Activated CD8-positive, alpha-beta memory T cell treated with anti-CD3 and anti-CD28 coated beads, Interleukin-2, amount 50 U/mL, for 4 hours (primary cell): ENCODE measurements at places on chromosomes 7 and 10.
A peak's percentile ranks its signal among the peaks of the same experiment; 100 is the strongest.

DNA sequence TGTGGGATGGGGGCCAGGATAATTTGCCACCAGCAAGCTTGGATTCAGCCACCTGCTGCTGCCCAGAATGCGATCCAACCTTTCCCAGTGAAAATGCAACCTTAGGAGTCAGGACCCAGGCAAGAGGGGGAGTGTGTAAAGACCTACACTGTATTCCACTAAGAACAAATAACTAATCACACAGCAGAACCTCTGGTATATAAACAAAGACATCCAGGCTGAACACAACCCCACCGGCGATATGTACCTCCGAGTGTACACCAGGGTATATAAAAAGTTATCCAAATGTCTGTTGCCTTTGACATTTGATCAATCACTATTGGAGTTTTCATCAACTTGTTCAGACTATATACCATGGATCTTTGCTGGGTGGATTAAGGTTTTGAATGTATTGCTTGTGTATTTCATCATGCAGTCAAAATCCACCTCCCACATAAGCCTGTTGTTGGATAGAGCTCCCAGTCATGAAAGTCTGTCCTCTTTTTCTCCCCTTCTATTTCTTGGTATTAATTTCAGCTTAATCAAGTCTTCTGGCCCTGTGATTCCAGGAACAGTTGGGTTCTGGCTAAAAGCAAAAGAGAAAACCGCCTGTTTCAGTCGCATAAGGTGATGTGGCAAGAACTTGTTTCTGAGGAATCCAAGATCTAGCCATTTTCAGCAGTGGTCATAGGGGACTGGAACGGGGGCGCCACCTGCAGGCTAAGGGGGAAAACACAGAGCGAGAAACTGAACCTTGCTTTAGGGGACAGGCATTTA, 290.7 kb downstream of the CCDC3 start:
- DNase-seq, result peak; percentile 76

DNA sequence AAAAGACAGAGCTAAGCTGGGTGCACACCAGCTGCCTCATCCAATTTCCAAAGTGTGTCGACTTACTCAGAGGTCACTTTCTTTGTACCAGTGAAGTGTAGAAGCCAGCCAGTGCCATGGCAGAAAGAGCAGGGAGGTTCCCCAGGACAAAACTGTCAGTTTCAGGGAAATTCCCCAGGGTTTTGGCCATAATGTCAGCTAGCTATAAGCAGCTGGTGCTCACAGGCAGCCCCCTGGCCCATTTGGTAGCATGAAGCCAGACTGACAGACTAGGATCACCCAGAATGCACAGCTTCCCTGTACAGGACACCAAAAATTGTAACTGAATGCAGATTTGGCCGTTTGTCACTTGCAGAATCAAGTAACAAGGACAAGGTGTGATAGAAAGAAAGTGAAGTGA, 28.6 kb downstream of the MRPL32 start:
- no peak for DNase-seq

DNA sequence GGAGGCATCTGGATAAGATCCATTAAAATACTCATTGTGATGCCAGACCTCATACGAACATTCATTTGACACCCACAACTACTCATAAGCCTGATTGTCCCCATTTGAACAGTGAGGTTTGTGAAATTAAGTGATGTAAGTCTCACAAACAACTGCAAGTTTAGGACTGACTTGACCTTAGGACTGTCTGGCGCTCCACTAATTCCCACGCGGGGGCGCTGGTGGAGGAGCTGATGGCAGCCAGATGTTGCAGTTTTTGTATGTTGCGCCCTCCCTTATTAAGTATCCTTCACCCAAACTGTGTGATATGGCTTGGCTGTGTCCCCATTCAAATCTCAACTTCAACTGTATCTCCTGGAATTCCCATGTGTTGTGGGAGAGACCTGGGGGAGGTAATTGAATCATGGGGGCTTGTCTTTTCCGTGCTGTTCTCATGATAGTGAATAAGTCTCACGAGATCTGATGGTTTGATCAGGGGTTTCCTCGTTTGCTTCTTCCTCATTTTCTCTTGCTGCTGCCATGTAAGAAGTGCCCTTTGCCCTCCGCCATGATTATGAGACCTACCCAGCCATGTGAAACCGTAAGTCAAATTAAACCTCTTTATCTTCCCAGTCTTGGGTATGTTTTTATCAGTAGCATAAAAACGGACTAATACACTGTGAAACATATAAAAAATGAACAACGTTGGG, 20.3 kb upstream of the TIAL1 start:
- DNase-seq, result no peak

GRCh38 chr10:71666639-71667386, 52.8 kb downstream of the C10orf105 start:
- DNase-seq, result no peak

GRCh38 chr7:46767071-46767470, 814.8 kb downstream of the TNS3 start:
- DNase-seq, result no peak

DNA sequence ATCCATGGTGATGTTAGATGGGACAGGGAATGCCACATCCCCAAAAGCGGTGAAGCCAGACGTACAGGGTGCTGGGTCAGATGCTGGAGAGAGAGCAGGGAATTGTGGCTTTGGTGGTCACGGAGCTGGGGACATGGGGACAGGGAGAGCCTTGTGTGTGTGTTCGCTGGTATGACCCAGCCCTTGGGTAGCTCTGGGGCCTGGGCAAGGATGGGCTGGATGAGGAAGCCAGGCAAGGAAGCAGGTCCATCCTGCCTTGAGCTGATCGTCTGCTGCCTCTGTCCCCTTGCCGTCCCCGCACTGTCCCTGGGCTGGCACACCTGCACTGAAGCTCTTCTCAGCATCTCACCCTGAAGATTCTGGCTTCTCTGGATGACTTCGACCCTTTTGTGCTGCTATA, 15.4 kb upstream of the CLDN4 start:
- no peak for DNase-seq

- no peak for DNase-seq
Observed at GRCh38 chr7:74286131-74286530, 3.1 kb upstream of the CLIP2 start.

- peak; percentile 17 for DNase-seq
Observed at GRCh38 chr10:52215745-52216361, 98.2 kb upstream of the DKK1 start.
